ENCODE measurements at places on chromosomes 6 and 20. TPM values are rescaled to one million over a fixed set of nuclear protein-coding genes. Genes with fewer than 3 reads are reported as not detected.

Gene BEND6
- 0.33 TPM for total RNA-seq

Gene ASIP
- not detected for total RNA-seq

Gene CLVS2
- total RNA-seq: not detected

- no peak overlapping the region for H3K27ac ChIP-seq
- H3K4me1 ChIP-seq: no peaks in the 10 kb centered on the region
- no peak for DNase-seq
- no peaks in the 10 kb centered on the region for H3K27me3 ChIP-seq
Observed at GRCh38 chr6:140987364-140988155, 1145.2 kb upstream of the GJE1 start.

Gene JPH2
- 9.3 TPM for total RNA-seq

DNA sequence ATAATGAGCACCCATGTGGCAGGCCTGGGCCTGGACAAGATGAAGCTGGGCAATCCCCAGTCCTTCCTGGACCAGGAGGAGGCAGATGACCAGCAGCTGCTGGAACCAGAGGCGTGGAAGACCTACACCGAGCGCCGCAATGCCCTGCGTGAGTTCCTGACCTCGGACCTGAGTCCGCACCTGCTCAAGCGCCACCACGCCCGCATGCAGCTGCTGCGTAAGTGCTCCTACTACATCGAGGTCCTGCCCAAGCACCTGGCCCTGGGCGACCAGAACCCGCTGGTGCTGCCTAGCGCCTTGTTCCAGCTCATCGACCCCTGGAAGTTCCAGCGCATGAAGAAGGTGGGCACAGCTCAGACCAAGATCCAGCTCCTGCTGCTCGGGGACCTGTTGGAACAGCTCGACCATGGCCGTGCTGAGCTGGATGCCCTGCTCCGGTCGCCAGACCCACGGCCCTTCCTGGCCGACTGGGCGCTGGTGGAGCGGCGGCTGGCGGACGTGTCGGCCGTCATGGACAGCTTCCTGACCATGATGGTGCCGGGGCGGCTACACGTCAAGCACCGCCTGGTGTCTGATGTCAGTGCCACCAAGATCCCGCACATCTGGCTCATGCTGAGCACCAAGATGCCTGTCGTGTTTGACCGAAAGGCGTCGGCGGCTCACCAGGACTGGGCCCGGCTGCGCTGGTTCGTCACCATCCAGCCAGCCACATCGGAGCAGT lies 1.9 kb downstream of the FNDC11 start:
- no peaks in the 10 kb centered on the region for H3K27me3 ChIP-seq
- DNase-seq: no peak
- no peak overlapping the region for H3K4me3 ChIP-seq
- H3K27ac ChIP-seq: no peak overlapping the region
- H3K36me3 ChIP-seq: no peaks in the 10 kb centered on the region

DNA sequence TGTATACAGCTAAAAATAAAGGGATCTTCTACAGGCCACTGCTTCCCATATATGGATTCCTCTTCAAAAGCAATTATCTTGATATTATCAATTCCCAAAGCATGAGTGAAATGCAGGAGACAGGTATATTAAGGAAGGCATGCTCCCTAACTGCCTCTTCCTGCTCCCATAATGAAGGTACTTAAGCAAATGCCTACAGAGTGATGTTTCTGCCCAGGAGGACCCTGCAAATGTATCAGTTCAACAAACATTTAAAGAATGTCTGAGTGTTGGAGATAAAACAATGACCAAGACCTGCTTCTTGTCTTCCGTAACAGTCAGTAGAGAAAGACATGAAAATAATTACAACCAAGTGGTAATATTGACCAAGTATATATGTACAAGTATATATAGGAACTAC lies 4.2 kb downstream of the UBE2J1 start:
- no peak overlapping the region for H3K4me3 ChIP-seq
- no peaks in the 10 kb centered on the region for H3K27me3 ChIP-seq
- H3K36me3 ChIP-seq: no peaks in the 10 kb centered on the region

Gene BCKDHB
- total RNA-seq: 23.4 TPM

DNA sequence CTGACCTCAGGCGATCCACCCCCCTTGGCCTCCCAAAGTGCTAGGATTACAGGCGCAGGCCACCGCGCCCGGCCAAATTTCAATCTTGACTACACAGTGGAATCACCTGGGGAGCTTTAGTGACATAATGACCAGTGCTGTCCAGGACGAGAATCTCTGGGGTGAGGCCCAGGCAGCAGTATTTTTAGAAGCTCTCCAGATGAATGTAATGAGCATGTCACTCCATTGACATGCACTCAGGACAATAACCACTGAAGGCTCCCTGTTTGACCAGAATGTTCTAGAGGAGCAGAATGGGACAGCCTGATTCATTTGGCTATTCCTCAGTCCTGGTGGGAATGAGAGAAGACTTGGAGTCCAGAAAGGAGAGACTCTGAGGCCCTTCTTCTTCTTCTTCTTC lies 39.2 kb downstream of the SRSF3 start:
- H3K36me3 ChIP-seq: no peaks in the 10 kb centered on the region
- no peak overlapping the region for H3K4me3 ChIP-seq
- no peak for DNase-seq

GRCh38 chr6:38671885-38672467 lies 31.0 kb downstream of the GLO1 start:
- no peak overlapping the region for H3K4me3 ChIP-seq
- peaks cover 4% of the 10 kb centered on the region for H3K36me3 ChIP-seq
- no peaks in the 10 kb centered on the region for H3K27me3 ChIP-seq
- DNase-seq: no peak
- no peaks in the 10 kb centered on the region for H3K4me1 ChIP-seq

DNA sequence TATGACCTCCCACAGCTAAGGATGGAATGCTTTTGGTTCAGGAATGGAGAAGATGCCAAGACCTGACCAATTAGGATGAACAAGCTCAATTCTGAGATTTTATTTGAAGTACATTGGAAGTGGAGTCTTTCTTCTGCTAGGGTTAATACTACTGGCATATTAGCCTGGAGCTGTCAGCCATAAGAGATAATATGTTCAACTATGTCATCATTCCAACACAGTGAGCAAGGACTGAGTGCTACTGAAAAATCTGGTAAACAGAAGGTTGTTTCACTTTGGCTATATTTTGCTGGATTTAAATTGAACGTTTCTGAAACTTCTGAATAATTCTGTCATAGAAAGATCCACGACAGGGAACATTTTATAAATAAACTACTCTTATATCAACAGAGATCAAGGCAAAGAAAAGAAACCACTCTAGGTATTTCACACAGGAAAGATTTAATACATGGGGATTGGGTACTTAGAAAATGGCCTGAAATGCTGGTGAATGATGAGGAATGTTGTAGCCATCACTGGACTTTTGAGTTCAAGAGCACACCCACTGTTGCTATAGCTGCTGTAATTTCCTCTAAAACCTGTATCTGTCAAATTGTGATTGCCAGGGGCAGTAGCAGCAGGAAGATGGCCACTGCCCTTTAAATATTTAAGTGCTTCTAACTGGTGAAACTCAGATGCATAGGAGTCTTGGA lies 200.5 kb downstream of the PLCB4 start:
- no peak overlapping the region for H3K27ac ChIP-seq
- H3K4me1 ChIP-seq: no peaks in the 10 kb centered on the region
- H3K4me3 ChIP-seq: no peak overlapping the region

Gene NKX2-4
- not detected for total RNA-seq

DNA sequence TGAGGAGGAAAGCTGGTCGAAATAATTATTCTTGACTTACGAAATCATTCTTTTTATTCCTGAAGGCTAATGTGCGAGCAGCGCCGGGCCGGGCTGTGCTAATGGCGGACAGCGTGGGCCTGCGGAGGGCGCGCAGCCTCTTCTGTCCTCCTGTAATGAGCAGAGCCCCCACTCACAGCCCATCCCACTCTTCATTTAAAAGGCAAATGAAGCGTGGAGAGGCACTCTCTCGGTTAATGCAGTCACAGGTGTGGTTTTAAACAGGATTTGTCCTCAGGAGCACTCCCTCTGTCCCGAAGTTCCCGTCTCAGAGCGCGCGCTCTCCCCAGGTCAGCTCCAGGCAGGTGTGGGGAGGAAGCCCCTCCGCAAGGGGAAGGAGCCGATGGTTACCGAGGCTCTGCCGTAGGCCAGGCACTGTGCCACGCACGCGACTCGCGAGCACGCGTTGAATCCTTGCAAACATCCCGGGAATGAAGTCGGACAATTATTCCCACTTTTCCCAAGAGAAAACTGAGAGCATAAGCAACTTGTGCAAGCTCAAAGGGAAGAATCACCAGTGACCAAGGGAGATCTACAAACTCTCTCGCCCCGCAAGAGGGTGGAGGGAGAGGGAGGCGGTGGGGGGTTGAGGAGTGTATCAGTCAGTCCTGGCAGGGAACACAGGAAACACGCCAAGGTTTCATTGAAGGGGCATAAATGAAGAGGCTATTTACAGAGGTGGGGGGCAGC lies 35.5 kb upstream of the ZFAND3 start:
- peak overlapping the region; percentile 56 for H3K4me3 ChIP-seq
- peaks cover 2% of the 10 kb centered on the region for H3K4me1 ChIP-seq
- no peak for DNase-seq

Gene SLC26A8
- total RNA-seq: 0.29 TPM
